Hematopoietic multipotent progenitor cell treated with erythropoietin and hydrocortisone succinate and interleukin-3 and kit ligand, for 15 days (in vitro differentiated cells): ENCODE measurements at places on chromosomes 1 and 21.
A peak's percentile ranks its signal among the peaks of the same experiment; 100 is the strongest.

DNA sequence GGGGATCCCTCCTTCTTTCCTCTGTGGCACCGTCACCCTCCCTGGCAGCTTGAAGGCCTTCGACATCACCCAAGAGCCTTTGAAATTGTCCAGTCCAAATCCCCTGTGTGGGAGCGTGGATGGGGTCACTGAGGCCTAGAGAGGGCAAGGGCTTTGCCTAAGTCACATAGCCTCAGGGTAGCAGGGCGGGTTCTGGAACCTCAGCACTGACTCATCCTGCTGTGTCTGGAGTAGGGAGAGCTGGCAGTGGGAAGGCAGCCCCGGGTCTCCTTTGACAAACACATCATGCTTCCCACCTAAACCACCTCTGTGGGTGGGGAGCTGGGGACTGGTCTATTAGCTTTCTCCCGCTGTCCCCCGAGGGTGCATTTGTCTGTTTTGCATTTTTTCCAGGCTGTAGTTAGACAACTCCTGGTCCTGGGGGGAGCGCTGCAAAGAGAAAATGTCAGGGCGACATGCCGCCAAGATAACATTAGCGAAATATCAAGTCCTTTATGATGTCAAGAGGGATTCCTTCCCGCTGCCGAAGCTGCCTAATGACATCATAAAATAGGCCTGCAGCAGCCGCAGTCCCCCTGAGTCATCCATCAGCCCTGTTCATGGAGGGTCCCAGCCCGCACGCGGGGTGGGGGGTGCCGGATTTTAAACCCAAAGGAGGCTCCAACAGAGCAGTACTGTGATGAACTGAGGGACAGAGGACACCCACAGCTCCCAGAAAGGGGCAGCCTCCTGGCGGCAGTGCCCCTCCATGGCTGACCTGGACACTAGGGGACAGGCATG is 77.0 kb upstream of the POU3F1 start:
- DNase-seq = no peak

- no peak for DNase-seq
Measured at GRCh38 chr1:147527941-147528936, 13.1 kb upstream of the BCL9 start.

GRCh38 chr1:228378090-228378872 is 28.4 kb downstream of the TRIM11 start:
- no peak for DNase-seq

GRCh38 chr1:67052741-67053534 is 1.0 kb downstream of the SLC35D1 start:
- no peak for DNase-seq

GRCh38 chr1:180631194-180631765 is 542 bp upstream of the XPR1 start:
- no peak for DNase-seq

DNA sequence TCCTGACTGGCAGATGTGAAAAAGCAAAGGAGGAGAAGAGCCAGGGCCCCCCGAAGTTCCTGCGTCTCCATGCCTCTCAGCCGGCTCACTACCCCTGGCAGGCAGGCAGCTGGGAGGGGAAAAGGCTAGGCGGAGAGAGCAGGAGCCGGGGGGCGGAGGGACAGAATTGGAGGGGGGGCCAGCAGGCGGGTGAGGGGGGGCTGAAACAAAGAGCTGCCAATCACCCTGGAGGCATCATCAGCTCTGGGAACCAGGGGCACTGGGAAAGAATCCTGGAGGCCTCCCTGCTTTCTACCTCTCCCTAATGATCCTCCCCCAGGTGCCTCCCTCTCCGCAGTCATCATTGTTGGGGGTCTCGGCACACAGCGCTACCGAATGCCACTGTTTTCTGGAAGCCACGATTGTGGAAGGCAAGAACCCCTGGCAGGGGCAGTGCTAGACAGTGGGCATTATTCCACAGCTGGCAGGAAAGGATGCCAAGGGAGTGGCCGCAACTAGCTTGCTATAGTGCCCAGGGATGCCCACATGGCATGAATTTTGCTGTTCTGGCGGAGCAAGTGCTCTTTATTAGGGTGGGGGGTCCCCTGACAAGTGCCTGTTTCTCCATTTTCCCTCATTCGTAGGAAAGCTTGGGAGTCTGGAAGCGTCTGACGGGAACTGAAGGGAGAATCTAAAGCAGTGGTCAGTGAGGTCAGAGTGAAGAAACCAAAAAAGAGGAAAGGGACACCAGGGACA is at the start of gene THBS3:
THBS3 (minus strand) TSS at position 92 of the 735 bp plus-strand sequence; CDS start at position 71, 21 bp downstream.
- no peak for DNase-seq

DNA sequence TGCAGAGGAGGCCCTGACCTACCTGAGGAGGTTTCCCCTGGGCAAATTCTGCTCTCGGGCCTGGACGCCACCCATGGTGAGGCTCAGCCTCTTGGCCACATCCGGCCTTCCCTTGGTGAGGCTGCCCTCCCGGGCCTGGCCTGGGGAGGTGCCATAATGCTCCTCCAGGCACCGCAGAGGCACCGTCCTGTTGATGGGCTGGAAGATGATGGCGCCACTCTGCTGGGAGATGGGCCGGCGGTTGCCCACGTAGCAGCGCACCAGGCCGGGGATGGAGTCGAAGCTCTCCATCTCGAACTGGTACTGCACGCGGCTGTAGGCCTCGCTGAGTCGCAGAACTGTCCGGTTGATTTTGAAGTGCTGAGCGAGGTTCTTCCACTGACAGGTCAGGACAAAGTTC is 92.7 kb downstream of the BCAR3 start:
- DNase-seq = no peak

GRCh38 chr1:29122682-29123052 is 1.0 kb downstream of the TMEM200B start:
- no peak for DNase-seq

DNA sequence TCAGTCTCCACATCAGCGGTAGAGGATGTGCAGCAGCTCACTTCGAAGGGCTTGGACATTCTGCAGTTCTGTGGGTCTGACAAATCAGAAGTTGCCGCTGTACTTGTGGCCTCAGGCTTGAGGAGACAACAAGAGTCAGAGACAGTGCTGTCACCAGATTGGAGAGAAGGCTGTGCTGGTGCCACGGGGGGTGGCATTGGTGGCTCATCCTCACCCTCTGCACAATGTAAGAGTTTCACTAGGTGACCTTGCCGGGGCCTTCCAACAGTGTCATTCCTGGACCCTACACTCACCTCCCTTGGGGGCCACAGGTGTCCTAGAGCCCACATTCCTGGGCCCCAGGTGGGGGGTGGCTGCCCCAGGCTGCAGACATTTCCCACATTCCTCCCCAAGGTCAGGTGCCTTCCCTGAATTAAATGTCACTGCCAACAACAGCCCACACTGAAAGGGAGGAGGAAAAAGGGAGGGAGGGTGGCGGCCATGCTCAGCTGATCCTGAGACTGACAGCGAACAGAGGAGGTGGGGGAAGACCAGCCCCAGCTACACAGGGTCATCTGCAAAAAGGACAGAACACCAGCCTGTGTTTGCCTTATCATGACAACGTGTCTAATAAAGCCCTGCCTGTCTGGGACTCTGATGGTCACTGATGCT is 46.4 kb downstream of the TMCC2 start:
- DNase-seq = no peak

DNA sequence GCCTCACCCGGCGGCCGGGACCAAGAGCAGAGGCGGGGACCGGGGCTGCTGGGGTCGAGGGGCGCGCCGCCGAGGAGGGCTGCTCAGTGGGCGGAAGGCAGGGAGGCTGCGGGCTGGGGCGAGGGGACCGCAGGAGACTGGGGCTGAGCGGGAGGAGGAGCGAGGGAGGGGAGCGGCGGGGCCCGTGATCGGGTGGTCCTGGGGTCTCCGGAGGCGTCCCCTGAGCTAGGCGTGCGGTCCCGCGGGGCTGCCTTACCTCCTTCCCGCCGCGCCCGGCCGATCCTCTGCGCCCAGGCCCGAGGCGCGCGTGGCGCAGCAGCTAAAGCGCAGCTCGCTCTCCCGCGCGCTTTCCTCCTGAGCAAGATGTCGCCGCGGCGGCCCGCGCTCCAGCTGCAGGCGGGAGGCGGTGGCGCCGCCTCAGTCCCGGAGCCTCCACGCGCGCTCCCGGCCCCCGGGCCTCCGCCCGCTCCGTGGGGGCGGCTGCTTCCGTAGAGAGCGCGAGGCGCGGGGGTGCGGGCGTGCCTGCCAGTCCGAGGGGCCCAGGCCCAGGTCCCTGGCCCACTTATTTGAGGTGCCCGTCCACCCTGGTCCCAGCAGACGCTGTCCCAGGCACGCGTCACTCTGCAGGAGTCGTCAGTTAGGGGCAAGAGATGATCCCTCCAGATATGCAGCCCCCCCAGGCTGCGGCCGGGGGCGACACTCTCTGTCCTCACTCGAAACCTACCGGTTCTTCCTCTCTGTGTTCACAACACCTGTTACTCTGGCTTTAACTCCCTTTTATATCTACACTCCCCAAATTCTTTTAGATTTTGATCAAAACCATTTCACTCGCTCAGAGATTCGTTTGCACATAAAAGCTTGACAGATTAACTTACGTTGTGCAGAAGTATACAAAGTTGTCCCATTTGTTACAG is at the start of gene CCSAP:
CCSAP (minus strand) TSS at position 392 of the 914 bp plus-strand sequence. CDS start 582 bp downstream, outside the sequence.
- DNase-seq = peak; percentile 44

GRCh38 chr1:26035959-26036755 is 9.8 kb downstream of the SLC30A2 start:
- peak; percentile 78 for DNase-seq

DNA sequence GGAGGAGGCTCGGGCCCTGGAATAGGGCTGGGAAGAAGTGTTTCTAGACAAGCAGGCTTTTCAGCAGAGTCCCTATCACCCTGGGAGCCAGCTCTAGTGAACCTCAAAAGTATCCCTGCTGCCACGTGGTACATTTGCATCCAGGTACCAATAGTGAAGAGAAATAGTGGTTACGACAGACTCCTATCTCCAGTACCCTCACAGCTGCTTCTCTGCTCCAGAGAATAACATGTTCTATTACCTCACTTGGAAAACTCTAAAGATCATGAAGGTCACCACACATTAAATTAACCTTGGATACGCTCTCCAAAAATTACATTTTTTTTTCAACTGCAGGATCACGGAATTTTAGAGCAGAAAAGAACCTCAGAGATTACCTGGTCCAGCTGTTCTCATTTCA is 230.4 kb upstream of the PLD5 start:
- no peak for DNase-seq

DNA sequence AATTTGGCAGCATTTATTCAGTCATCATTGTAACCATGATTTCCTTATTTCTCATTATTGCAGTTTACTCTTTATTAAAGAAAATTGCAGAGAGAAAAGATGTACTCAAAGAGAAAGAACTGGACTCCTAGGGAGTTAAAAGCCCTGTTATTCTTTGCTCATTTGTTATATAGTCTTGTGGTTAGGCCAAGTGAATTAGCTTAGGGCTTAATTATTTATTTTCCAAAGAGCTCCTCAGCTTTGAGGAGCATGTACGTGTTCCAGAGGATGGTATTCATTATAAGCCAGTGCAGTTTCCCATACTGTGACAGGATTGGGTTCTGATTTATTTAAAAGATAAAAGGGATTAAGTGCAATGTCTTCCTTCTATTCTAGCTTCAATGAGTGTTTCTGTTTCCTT is 86.4 kb downstream of the GPR161 start:
- no peak for DNase-seq

GRCh38 chr1:29706936-29707335 is 470.6 kb downstream of the PTPRU start:
- DNase-seq = no peak

- DNase-seq = no peak
Measured at GRCh38 chr1:194230351-194231144, 1044.1 kb upstream of the B3GALT2 start.

DNA sequence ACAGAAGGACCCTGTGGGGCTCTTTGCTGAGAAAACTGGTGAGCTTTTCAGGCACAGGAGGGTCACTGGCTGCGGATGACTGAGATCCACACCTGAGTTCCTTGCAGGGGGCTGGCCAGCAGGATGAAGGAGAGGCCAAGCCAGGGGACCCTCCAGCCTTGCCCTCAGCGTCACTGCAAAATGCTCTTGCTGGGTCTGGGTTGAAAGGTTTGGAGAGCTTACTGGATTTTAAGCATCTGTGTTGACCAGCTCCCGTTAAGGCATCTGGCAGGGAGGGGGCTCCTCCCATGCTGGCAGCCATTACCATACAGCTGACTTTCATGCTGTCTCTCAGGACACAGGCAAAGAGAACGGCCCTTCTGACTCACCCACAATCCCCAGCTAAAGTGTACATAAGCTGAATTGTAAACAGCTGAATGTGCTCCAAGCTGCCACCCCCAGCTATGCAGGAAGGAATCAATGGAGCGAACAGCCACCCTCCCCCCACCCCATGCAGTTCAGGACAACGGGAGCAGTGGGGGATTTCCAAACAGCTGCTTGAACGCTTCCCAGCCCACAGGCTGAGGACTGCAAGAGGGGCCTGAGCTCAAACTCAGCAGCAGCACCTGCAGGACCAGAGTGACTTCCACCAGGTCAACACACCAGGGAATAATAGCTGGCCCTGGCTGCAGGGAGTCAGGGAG is 21.3 kb upstream of the A3GALT2 start:
- no peak for DNase-seq

- no peak for DNase-seq
Measured at GRCh38 chr1:115261496-115261895, 76.6 kb downstream of the NGF start.

DNA sequence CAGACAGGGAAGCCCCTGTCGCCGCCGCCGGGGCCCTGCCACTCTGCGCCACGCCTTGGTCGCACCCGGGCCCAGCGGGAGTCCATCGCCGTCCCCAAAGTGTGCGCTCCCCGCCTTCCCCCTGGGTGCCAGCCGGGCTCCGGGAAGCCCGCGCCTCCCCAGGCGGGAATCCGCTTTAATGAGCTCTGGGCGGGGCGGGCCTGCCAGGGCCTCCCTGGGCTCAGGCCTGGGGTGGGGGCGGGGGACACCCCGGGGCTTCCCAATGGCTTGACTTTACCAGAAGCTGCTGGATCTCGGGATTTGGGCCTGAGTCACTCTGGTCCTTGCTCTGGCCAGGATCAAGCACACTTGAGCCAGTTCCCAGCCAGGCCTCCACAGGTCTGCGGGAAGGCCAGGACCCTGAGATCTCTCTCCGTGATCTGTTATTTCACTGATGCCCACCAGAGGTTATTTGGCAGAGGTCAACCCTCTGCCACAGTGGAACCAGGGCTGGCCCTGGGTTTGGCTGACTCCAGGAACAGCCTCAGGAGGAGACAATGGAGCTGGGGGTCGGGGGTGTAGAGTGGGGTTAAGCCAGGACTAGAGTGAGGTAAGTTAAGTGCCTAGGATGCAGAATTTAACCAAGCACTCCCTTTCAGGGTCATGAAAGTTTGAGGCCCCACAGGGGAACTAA is 178.4 kb upstream of the EDN2 start:
- no peak for DNase-seq

- no peak for DNase-seq
Measured at GRCh38 chr1:237901299-237901934, 10.7 kb upstream of the ZP4 start.

GRCh38 chr1:155909894-155910293 is 1.3 kb downstream of the RIT1 start:
- peak; percentile 68 for DNase-seq

- peak; percentile 61 for DNase-seq
Measured at GRCh38 chr1:28775121-28775942, 36.6 kb upstream of the OPRD1 start.
